ENCODE measurements at places on chromosomes 5 and 9.

DNA sequence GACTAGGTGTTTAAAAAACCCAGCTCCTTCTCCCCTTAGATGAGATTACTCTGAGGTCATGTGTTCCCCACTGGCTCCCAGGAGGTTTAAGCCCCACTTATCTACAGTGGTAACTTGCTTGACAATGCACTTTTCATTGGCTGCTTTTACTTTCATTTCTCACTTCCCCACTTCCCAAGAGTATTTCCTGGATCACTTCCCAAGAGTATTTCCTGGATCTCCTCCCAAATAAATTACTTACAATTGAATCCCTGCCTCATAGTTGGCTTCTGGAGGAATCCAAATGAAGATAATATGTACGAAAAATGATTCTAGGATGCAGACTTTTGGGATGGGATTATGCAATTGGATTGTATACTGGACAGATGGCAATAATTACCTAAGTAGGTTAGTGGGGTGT, 47.1 kb upstream of the CHSY3 start:
- H3K27ac ChIP-seq = no peak overlapping the region
- DNase-seq = no peak
- no peaks in the 10 kb centered on the region for H3K4me1 ChIP-seq

GRCh38 chr5:75460532-75460931, 50.9 kb downstream of the CERT1 start:
- H3K4me3 ChIP-seq = no peak overlapping the region
- H3K27me3 ChIP-seq = no peaks in the 10 kb centered on the region
- no peak overlapping the region for H3K27ac ChIP-seq
- H3K36me3 ChIP-seq = no peaks in the 10 kb centered on the region
- H3K4me1 ChIP-seq = peaks cover 20% of the 10 kb centered on the region
- DNase-seq = no peak

DNA sequence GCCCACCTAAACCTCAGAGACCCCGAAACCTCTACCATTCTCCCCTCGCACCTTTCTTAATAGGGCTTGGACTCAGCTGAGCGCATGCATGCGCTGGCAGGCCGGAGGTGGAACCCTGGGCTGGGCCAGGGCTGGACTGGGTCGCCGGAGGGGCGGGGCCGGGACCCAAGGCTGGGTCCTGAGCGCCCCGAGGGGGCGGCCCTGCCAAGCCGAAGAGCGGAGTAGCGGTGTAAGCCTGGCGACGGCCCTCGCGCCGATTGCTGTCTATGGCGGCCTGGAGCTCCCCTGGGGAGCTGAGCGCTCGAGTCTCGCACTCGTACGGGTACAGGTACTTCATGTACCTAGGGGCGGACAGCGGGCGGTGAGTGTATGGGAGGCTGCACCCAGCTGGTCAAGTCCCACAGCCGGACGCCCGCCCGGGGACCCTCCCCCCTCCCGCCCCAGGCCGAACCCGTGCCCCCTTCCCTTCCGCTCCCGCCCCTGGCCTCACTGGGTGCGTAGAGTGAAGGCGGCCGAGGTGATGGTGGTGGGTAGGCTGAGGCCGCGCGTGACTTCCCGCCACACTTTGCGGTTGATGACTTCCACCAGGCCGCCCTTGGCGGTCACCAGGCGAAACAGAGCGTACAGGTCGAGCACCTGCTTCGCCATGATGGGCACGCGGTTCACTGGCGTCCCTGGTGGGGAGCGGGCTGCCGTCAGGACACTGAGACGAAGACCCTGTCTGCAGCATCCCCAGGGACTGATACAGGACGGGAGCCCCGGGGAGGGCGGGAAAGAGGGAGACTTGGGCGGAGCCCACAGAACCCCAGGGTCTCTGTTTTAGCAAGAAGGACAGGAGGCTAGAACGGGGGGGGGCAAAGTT, 3.3 kb upstream of the DCTN3 start:
- no peaks in the 10 kb centered on the region for H3K36me3 ChIP-seq
- peaks cover 61% of the 10 kb centered on the region for H3K27me3 ChIP-seq
- no peak overlapping the region for H3K27ac ChIP-seq
- DNase-seq = no peak

GRCh38 chr9:107706701-107707427, 217.3 kb upstream of the KLF4 start:
- no peak overlapping the region for H3K27ac ChIP-seq
- no peaks in the 10 kb centered on the region for H3K36me3 ChIP-seq
- H3K4me3 ChIP-seq = no peak overlapping the region
- H3K4me1 ChIP-seq = peaks cover 3% of the 10 kb centered on the region
- DNase-seq = no peak

GRCh38 chr9:119788921-119789320, 419.7 kb upstream of the BRINP1 start:
- no peaks in the 10 kb centered on the region for H3K4me1 ChIP-seq
- no peak for DNase-seq
- H3K36me3 ChIP-seq = no peaks in the 10 kb centered on the region
- no peak overlapping the region for H3K4me3 ChIP-seq

Measured in adrenal gland (tissue), 19 donors.